ENCODE measurements at places on chromosomes 6 and 20.

GRCh38 chr6:63504777-63505384, 67.4 kb upstream of the LOC128125822 start:
- no peak for DNase-seq

GRCh38 chr6:650098-650497, 6.8 kb downstream of the HUS1B start:
- no peak for DNase-seq

GRCh38 chr20:38893056-38893564, 33.1 kb upstream of the FAM83D start:
- no peak for DNase-seq

DNA sequence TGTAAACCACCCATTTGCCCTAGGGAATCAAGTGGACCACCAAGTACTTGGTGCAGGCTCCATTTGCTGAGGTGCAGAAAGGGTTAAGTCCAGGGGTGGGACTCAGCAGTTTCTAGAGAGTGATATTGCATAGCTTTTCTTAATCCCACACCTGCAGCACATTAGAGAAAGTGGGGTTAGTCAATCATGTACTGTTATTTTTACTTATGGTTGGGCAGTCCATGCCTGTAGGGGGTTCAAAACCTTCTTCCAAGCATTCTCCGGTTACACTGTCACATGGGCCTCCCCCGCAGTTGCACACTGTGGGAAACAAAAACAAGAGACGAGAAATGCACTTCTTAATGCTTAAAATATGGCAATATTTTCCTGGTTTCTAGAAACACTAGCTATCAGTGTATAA, 65.5 kb downstream of the LAMA4 start:
- DNase-seq = no peak

DNA sequence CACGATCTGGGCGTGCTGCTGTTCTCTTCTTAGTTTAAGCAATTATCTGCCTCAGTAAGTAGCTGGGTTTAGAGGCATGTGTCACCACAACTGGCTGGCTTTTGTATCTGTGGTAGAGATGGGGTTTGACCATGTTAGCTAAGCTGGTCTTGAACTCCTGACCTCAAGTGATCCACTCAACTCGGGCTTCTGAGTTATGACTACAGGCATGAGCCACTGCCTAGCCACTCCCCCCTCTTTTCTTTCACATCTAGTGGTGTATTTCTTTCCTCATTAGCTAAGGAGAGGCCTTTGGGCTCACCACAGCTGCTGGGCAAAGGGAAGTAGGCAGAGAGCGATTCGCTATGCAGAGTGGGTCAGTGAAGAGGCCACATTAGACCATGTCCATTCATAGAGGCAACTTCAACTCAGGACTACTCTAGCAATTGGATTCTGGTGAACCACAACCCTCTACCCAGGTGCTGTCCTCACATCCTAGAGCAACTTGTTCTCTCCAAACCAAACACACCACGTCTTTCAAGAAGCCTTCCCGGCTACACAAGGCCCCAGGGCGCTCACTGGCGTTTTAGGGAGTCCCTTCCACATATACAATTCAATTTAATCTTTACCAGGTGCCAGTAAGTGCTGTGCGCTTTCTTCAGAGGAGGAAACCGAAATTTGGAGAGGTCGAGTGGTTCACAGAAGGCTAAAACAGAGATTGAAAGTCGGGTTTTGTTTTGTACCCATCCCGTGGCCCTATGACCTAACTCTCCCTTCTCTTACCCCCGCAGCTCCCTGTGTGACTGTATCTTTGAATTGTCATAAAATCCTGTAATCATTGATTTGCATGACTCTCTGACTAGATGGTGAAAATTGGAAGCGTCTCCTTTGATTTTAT, 26.5 kb upstream of the GFOD1 start:
- DNase-seq = no peak

DNA sequence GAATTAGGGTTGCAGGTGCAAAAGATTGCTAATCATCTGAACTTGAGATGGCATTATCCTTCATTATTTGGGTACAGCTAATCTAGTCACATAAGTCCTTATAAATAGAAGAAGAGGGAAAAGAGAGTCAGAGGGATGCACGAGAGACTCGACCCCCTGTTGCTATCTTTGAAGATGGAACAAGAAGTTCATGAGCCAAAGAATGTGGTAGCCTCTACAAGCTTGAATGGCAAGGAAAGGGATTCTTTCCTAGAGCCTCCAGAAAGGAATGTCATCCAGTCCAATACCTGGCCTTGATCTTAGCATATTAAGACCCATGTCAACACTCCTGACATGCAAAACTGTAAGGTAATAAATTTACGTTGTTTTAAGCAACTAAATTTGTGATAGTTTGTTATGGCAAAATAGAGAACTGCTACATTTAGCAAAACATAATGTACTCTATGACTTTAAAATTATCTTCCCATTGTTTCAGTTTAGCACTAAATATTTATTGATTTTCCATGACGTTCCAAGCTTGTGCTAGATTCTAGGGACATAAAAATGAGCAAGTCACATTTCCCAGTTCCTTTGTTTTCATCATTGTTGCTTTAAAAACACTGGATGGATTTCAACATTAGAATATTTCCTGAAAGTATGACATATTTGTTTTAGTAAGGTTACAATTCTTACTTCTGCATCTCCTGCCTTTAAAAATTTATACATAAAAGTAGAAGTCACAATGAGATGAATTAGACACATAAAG, 12.7 kb downstream of the MANEA start:
- DNase-seq = no peak

GRCh38 chr6:11791354-11792107, 12.9 kb upstream of the ADTRP start:
- DNase-seq = no peak

DNA sequence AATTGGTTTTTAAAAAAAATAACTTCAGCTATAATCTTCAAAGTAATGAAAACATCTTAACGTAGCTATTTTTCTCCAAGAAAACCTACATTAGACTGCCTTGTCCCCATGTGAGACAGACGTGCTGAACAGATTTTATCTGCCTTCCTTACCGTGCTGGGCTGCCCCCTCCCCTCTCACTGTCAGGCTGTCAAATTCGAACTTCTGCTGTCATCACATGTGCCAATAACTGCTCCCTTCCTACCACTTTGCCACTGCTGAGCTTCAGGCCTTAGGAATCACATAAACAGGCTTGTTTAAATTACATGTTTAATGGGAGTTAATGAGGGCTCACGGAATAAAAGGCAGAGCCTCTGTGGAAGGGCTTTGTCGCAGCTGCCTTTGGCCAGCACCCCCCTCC, 77.0 kb upstream of the NHSL1 start:
- DNase-seq = no peak

GRCh38 chr6:2594868-2595267, 155.9 kb downstream of the MYLK4 start:
- no peak for DNase-seq

- no peak for DNase-seq
These were observed 50.7 kb downstream of the FAM8A1 start for GRCh38 chr6:17650656-17651309.

Data from stimulated activated CD8-positive, alpha-beta memory T cell treated with anti-CD3 and anti-CD28 coated beads, Interleukin-4, amount 100 ng/mL, for 1 hour (primary cell).